ENCODE measurements at places on chromosomes 13 and 19. TPM values are rescaled to one million over a fixed set of nuclear protein-coding genes. Genes with fewer than 3 reads are reported as not detected.

The GNG8 gene
- total RNA-seq = not detected

The PTH2 gene
- total RNA-seq = not detected

The SLC10A2 gene
- total RNA-seq = not detected

The ATP13A1 gene
- total RNA-seq = 41.8 TPM

The ZNF135 gene
- 2.5 TPM for total RNA-seq

The GRK1 gene
- total RNA-seq = not detected

The IL12RB1 gene
- total RNA-seq = 0.18 TPM

The CEACAM1 gene
- not detected for total RNA-seq

The PGLYRP1 gene
- total RNA-seq = not detected

The TPGS1 gene
- total RNA-seq = 36.0 TPM

The OR7D2 gene
- total RNA-seq = not detected

The CEACAM16 gene
- total RNA-seq = not detected

The SPRED3 gene
- total RNA-seq = 1.7 TPM

The CDADC1 gene
- 2.3 TPM for total RNA-seq

The HCST gene
- total RNA-seq = not detected

Measured in myometrial cell (primary cell).